IMR-90 (cell line): ENCODE measurements at places on chromosomes 12 and 14. TPM values are rescaled to one million over a fixed set of nuclear protein-coding genes. Genes with fewer than 3 reads are reported as not detected.
A peak's percentile ranks its signal among the peaks of the same experiment; 100 is the strongest.

DNA sequence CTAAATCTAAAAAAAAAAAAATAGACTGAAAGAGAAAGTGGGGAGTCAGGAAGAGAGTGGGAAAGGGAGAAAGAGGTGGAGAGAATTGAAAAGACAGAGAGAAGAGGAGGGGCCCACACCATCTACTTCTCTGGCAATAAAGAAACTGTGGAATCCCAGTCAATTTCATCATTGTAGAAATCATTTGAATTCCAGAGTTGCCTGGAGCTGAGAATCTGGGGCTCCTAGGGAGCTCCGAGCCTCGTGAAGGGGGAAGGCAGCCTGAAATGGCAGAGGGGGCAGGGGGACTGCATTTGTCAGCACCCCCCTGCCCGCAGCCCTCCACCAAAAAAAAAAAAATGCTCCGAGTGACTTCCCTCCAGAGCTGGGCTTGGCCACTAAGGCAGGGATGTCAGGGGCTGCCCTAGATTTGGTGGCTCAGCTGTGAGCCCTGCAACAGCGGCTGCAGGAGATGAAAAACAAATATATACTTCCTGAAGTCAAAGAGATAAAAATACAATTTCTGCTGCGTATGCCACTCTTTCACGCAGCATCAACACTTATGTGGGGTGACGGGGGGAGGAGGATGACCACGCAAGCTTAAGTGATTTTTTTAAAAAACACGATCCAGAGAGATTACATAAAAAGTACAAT lies 80.5 kb downstream of the BCL11B start:
- H3K4me3 ChIP-seq = no peak overlapping the region
- DNase-seq = no peak
- no peak overlapping the region for H3K27ac ChIP-seq
- H3K27me3 ChIP-seq = no peaks in the 10 kb centered on the region
- H3K4me1 ChIP-seq = no peaks in the 10 kb centered on the region

GRCh38 chr12:116050275-116050674 lies 227.2 kb downstream of the MED13L start:
- peaks cover 2% of the 10 kb centered on the region; the same call in 1 of the 2 replicates for H3K4me1 ChIP-seq
- no peak overlapping the region for H3K4me3 ChIP-seq
- DNase-seq = no peak
- no peaks in the 10 kb centered on the region for H3K36me3 ChIP-seq

The PRH2 gene
- 0.28 TPM in 1 of 2 replicates, not detected in the other for total RNA-seq

- peak overlapping the region; percentile 89 for H3K4me3 ChIP-seq
- DNase-seq = peak; percentile 37
- H3K4me1 ChIP-seq = peaks cover 3% of the 10 kb centered on the region
- H3K27me3 ChIP-seq = no peaks in the 10 kb centered on the region
- no peaks in the 10 kb centered on the region for H3K36me3 ChIP-seq
These were observed 765 bp downstream of the SCYL2 start for GRCh38 chr12:100267603-100268281.

GRCh38 chr12:25236190-25236589 lies 14.5 kb downstream of the KRAS start:
- peaks cover 8% of the 10 kb centered on the region for H3K36me3 ChIP-seq
- peak; percentile 36 for DNase-seq
- H3K4me1 ChIP-seq = peaks cover 8% of the 10 kb centered on the region
- H3K27ac ChIP-seq = no peak overlapping the region
- H3K27me3 ChIP-seq = no peaks in the 10 kb centered on the region
- H3K4me3 ChIP-seq = no peak overlapping the region

The TAS2R8 gene
- not detected in 2 replicates for total RNA-seq

DNA sequence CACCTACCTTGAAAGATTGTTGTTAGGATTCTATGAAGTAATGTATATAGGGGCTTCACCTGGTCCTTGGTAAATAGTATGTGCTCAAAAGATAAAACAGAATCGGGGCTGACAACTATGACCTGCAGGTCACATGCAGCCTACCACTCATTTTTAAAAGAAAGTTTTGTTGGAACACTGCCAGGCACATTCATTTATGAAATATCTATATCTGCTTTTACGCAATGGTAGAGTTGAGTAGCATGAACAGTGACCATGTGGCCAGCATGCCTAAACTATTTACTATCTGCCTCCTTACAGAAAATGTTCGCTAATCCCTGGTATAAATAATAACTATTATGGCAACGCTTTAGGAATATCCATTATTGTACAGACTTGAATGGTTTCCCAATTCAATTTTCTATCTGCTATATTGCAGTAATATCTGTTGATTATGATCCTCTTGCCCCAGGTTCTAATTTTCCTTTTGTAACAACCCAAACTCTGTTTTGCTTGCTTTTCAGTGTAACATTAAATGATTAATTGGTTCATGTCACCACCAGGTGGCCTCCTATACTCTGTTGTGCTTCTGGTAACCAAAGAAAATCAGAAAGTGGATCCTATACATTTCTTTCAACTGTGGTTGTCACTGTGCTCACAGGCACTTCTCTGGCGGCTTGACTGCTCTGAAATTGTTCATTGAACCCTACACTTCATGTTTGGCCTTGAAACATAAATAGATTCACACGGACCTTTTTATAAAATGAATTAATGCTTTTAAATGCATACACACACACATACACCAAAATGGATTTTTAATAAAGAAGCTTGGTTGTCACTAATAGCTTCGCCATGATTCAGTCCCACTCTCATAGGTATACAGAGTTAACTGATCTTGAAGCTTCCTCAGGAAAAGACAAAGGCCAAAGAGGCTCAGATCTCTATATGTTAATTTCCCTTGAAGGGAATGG lies 227.7 kb upstream of the NPAS3 start:
- no peak overlapping the region for H3K27ac ChIP-seq
- H3K4me1 ChIP-seq = no peaks in the 10 kb centered on the region; the same call in 1 of the 2 replicates
- no peaks in the 10 kb centered on the region for H3K27me3 ChIP-seq

DNA sequence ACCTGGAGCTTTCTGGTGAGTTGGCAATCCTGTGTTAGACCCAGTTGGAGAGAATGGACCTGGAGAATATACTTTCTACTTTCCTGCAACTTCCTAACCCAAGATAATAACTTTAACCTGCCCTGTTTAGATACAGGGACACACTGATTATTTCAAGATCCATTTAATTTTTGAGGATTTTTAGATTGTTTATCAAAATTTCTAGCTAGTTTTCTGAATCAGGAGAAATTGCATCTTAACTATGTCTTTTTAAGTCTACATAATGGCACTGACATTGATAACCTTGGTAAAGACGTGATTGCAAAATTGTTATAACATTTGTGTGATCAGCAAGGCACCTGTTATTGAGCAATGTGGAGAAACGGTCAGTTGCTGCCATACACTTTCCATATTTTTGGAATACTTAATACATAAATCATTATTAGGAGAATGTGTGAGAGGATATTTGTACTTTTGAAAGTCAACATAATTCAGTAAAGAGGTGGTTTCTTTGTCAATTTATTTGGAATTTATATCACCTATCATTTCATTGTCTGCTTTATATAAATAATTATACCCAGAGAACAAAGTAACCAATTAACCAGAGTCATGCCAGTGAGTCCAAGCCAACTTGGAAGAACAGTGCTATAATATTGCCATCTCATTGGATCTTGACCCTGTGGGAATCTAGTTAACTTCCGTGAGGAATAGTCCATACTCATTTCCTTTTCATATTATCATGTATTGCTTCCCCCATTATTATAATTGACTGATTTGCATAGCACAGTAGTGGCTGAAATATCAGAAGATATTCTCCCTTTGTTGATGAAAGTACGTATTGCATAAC lies 28.4 kb downstream of the NFYB start:
- peaks cover 2% of the 10 kb centered on the region; the same call in 1 of the 2 replicates for H3K4me1 ChIP-seq
- H3K27me3 ChIP-seq = no peaks in the 10 kb centered on the region
- H3K4me3 ChIP-seq = no peak overlapping the region
- H3K27ac ChIP-seq = no peak overlapping the region
- DNase-seq = no peak
- peaks cover 2% of the 10 kb centered on the region; the same call in 1 of the 2 replicates for H3K36me3 ChIP-seq

The PROX2 gene
- not detected in 2 replicates for total RNA-seq

The FMNL3 gene
- total RNA-seq = 34.4 and 36.4 TPM in 2 replicates

The SERPINA3 gene
- under 0.01 and 0.36 TPM in 2 replicates for total RNA-seq

- no peak overlapping the region for H3K27ac ChIP-seq
- H3K4me1 ChIP-seq = peaks cover 6% of the 10 kb centered on the region; the same call in 1 of the 2 replicates
- H3K27me3 ChIP-seq = no peaks in the 10 kb centered on the region
- no peaks in the 10 kb centered on the region for H3K36me3 ChIP-seq
These were observed 1815.8 kb upstream of the FLRT2 start for GRCh38 chr14:83714151-83714550.

DNA sequence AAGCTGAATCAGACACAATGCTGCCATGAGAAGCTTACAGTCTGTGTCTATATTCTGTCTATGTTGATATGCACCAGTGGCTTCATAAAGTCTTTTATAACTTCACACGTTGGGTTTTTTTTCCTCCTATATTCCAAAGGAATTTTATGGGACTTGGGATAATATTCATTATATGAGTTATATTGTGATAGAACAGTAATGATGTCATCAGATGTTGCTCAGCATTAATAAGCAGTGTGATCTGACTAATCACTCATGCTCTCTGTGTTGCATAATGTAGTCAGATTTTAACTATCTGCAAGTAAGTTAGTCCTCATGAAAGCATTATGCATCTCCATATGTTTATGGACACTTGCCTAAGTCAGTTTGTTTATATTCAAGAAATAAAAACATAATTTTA lies 159.6 kb downstream of the PLCZ1 start:
- H3K4me3 ChIP-seq = no peak overlapping the region
- no peaks in the 10 kb centered on the region for H3K36me3 ChIP-seq
- H3K27me3 ChIP-seq = no peaks in the 10 kb centered on the region
- H3K27ac ChIP-seq = no peak overlapping the region
- peaks cover 13% of the 10 kb centered on the region for H3K4me1 ChIP-seq

The MIP gene
- not detected in 2 replicates for total RNA-seq

DNA sequence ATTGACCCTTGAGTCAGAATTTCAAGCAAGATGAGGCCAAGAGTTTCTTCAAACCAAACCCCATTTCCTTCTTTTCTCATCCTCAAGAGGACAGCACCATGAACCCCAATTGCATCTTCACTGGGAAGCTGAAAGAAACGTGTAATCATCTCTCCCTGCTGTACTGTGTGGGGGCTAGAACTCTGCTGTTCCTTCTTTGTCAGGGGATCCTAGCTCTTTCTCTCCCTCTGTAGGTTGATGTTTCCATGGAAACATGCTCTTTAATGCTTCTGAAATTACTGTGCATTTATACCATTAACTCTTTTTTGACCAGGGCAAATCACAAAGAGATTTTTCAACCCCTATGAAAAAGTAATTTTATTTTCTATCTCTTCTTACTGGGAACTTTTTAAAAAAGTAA lies 295.1 kb downstream of the GRIN2B start:
- H3K4me3 ChIP-seq = no peak overlapping the region
- H3K36me3 ChIP-seq = no peaks in the 10 kb centered on the region
- H3K27me3 ChIP-seq = no peaks in the 10 kb centered on the region
- no peak for DNase-seq
- no peak overlapping the region for H3K27ac ChIP-seq
- H3K4me1 ChIP-seq = no peaks in the 10 kb centered on the region

GRCh38 chr12:81500788-81501187 lies 258.4 kb downstream of the PPFIA2 start:
- no peaks in the 10 kb centered on the region for H3K4me1 ChIP-seq
- no peaks in the 10 kb centered on the region for H3K27me3 ChIP-seq
- H3K27ac ChIP-seq = no peak overlapping the region
- no peaks in the 10 kb centered on the region for H3K36me3 ChIP-seq

GRCh38 chr12:122001466-122002209 lies 20.0 kb upstream of the BCL7A start:
- H3K4me3 ChIP-seq = no peak overlapping the region
- no peaks in the 10 kb centered on the region for H3K27me3 ChIP-seq
- H3K36me3 ChIP-seq = no peaks in the 10 kb centered on the region
- no peak for DNase-seq
- H3K4me1 ChIP-seq = peaks cover 18% of the 10 kb centered on the region

DNA sequence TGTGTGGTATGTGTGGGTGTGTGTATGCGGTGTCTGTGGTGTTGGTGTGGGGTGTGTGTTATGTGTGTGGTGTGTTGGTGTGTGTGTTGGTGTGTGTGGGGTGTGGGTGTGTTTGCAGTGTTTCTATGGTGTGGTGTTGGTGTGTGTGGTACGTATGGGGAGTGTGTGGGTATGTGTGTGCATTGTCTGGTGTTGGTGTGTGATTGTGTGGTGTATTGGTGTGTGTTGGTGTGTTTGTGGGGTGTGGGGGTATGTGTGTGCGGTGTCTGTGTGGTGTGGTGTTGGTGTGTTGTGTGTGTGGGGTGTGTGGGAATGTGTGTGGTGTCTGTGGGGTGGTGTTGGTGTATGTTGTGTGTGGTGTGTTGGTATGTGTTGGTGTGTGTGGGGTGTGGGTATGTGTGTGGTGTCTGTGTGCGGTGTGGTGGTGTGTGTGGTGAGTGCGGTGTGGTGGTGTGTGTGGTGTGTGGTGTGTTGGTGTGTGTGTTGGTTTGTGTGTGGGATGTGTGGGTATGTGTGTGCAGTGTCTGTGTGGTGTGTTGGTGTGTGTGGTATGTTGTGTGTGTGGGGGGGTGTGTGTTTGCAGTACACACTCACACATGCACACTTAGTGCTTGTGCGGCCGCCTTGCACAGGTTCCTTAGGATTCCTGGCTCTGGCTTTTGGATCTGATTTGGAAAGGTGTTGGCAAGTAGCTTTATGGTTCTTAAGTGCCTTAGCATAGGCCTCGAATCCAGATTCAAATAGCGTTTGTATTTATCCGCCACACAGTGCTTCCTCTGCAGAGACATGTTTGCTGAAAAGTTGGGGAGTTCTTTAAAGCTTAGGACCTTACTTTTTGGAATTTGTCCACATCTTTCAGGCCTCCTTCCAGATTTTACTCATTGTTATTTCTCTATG lies 16.4 kb downstream of the MLXIP start:
- peaks cover 52% of the 10 kb centered on the region for H3K4me1 ChIP-seq
- peak; percentile 53 for DNase-seq
- no peak overlapping the region for H3K4me3 ChIP-seq
- H3K27me3 ChIP-seq = no peaks in the 10 kb centered on the region
- H3K27ac ChIP-seq = peak overlapping the region; percentile 10; the same call in 1 of the 2 replicates

The BAZ2A gene
- total RNA-seq = 15.4 and 15.6 TPM in 2 replicates

- DNase-seq = peak; percentile 10
- no peaks in the 10 kb centered on the region for H3K4me1 ChIP-seq
- H3K27me3 ChIP-seq = no peaks in the 10 kb centered on the region
- no peaks in the 10 kb centered on the region for H3K36me3 ChIP-seq
- H3K4me3 ChIP-seq = no peak overlapping the region
- no peak overlapping the region for H3K27ac ChIP-seq
These were observed 101.3 kb downstream of the SLC6A15 start for GRCh38 chr12:84811291-84811690.

DNA sequence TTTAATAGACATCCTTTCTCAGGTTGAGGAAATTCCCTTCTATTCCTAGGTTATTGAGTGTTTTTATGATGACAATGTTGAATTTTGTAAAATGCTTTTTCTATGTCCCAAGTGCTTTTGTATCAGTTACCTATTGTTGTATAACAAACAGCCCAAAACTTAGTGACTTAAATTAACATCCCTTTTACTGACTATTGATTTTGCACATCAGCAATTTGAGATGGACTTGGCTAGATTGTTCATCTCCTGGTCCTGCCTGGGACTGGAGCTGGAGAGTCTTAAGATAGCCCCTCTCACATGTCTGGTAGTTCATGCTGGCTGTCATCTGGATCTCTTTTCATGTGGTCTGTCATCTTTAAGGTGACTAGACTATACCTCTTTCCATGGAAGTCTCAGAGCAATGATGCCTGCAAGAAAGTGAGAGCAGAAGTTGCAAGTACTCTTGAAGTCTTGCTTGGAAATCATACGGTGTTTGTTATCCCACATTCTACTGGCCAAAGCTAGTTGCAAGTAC lies 132.6 kb downstream of the RPAP3 start:
- H3K4me3 ChIP-seq = no peak overlapping the region
- H3K27me3 ChIP-seq = peaks cover 20% of the 10 kb centered on the region
- no peaks in the 10 kb centered on the region for H3K36me3 ChIP-seq
- no peak overlapping the region for H3K27ac ChIP-seq
